CD4-positive, alpha-beta T cell (primary cell): ENCODE measurements at places on chromosomes 13 and 19.

GRCh38 chr19:46748325-46749109 lies 2.3 kb upstream of the STRN4 start:
- peak; percentile 67 for DNase-seq

GRCh38 chr19:37333457-37333856 lies 37.4 kb upstream of the ZNF527 start:
- DNase-seq = no peak

DNA sequence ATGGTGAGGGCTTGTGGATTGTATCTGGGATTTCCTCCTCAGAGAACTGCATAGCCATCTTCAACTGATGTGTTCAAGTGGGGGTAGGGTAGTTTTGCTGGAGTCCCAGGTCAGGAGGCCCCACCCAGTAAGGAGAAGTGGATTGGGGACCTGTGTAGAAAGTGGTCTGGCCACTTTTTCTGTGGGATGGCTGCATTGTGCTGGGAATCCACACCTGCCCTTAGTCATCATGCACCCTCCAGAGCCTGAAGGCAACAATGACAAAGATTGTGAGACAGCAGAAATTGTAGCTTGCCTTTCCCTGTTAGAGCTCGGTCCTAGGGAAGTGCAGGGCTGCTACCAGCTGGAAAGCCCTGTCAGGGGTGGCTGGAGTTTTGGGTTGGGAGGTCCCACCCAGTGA lies 255.4 kb downstream of the NDFIP2 start:
- DNase-seq = no peak

- DNase-seq = no peak
These were observed 5.1 kb downstream of the OR7A10 start for GRCh38 chr19:14843578-14843977.

DNA sequence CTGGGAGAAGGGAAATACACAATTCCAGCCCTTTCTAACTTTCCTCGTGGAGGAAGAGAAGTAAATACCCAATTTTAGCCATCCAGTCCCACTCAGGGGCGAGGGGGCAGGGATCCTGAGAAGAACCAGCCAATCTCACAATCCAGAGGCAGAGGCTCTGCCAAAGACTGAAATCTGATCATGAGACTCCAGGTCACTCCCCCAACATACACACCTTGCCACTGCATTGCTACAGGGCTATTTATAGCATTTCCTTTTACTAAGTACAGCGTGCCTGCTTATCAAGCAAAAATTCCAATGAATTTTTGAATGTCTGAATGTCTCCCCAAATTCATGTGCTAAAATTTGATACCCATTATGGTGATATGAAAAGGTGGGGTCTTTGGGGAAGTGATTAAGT lies 1687.5 kb downstream of the EFNB2 start:
- DNase-seq = no peak

- no peak for DNase-seq
These were observed 2.7 kb downstream of the COL5A3 start for GRCh38 chr19:10007371-10008183.

GRCh38 chr13:112960706-112961105 lies 8.3 kb upstream of the MCF2L start:
- no peak for DNase-seq
